ENCODE measurements at places on chromosomes 16 and 17. TPM values are rescaled to one million over a fixed set of nuclear protein-coding genes. Genes with fewer than 3 reads are reported as not detected.

Gene ADAM11
- 0.24 TPM for polyA plus RNA-seq

DNA sequence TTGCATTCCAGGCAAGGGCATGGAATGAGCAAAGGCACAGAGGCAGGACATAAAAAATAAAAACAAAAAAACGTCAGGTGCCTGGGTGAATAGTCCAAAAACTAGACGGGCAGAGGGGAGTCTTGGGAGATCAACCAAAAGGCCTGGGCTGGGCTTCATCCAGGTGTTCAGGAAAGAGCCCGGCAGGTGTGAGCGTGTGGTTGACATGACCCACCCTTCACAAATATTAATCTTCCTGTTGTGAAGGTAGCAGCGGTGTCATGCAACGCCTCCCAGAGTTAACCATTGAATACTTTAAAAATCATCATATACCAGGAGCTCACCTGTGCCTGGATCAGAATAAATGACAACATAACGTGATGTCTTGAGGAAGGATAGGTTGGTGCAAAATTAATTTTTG lies 90.6 kb downstream of the USP22 start:
- DNase-seq: no peak
- H3K4me3 ChIP-seq: no peak overlapping the region
- H3K36me3 ChIP-seq: no peaks in the 10 kb centered on the region
- H3K27ac ChIP-seq: no peak overlapping the region
- no peaks in the 10 kb centered on the region for H3K4me1 ChIP-seq
- H3K27me3 ChIP-seq: no peaks in the 10 kb centered on the region

DNA sequence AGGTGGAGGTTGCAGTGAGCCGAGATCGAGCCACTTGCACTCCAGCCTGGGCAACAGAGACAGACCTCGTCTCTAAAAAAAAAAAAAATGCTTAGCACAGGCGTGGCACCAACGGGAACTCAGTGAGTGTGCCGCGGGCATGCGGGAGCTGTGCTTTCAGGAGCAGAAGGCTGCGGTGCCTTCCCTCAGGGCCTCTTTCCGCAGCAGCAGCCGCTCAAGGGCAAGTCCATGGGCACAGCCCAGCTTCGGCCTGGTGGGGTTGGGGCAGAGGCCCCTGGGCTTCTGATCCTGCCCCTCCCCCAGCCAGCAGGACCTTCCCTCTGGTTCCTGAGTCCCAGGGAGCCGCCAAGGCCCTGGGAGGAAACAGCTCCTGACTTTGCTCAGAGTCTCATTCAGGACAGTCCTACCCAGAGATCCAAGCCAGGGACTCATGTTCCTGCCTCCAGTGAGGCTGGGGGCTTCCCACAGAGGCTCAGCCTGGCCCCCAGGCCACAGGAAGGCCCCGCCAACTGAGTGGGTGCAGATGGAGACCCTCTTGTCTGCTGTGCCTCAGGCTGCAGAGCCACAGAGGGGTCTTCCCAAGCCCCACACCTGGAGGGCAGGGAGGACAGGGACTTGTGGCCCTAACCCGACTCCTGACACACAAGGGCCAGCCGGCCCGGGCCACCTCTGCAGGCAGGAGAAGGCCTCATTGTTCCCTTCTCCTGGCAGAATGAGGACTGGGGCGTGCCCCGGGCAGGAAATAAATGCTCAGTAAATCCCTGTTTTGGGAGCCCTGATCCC lies 3.3 kb upstream of the ZG16B start:
- DNase-seq: no peak
- H3K27ac ChIP-seq: no peak overlapping the region
- no peaks in the 10 kb centered on the region for H3K4me1 ChIP-seq
- H3K27me3 ChIP-seq: no peaks in the 10 kb centered on the region

- H3K36me3 ChIP-seq: no peaks in the 10 kb centered on the region
- no peak for DNase-seq
- no peak overlapping the region for H3K4me3 ChIP-seq
- no peak overlapping the region for H3K27ac ChIP-seq
Observed at GRCh38 chr17:45732926-45733505, 51.1 kb upstream of the CRHR1 start.

Gene RHBDL3
- polyA plus RNA-seq: 0.11 TPM

DNA sequence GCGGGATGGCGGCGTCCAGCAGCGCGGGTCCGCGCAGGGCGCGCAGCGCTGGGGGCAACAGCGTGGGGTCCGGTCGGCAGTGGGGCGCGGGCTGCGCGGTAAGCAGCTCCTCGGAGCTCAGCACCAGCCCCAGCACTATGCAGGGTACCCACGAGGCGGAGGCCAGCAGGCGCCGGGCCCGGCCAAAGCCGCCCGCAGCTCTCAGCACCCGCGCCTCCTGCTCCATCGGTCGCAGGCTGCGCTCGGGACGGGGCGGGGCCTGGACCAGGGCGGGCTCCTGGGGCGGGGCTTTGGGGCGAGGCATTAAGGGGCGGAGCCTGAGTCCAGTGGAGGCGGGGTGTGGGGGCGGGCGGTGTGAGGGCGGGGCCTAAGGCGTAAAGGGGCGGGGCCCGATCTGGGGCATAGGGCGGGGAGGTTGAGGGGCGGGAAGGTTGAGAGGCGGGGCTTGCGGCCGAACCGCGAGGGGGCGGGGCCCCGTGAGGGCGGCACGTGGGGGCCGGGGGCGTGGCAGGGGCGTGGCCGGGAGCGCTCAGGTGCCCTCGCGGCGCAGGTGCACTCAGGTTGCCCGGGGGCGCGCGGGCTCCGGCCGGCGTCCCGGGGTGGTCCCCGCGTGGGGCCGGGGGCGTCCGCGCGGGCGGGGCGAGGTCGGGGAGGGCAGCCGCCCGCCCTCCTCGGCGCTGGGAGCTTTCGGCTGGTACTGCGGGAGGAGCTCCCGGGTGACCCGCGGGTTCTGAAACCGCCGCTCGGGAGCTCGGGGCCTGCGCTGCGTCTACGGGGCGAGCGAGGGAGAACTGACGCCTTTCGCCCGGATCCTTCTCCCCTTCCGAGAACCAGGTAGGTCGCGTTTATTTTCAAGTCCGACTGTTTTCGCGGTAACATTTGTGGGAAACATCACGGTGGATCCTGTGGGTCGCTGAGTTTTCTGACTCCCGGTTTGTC lies 1.4 kb upstream of the SLC22A31 start:
- H3K27ac ChIP-seq: no peak overlapping the region
- no peaks in the 10 kb centered on the region for H3K36me3 ChIP-seq
- peaks cover 17% of the 10 kb centered on the region for H3K27me3 ChIP-seq
- H3K4me1 ChIP-seq: peaks cover 2% of the 10 kb centered on the region
